Bladder microvascular endothelial cell (primary cell): ENCODE measurements at places on chromosomes 6 and 20. TPM values are rescaled to one million over a fixed set of nuclear protein-coding genes. Genes with fewer than 3 reads are reported as not detected.

Gene LCA5
- 3.3 and 3.6 TPM in 2 replicates for total RNA-seq

Gene PPP1R14C
- not detected in 2 replicates for total RNA-seq

Gene NR2E1
- not detected in 2 replicates for total RNA-seq

Gene NHLRC1
- 1.1 and 1.2 TPM in 2 replicates for total RNA-seq

Gene PAK5
- not detected in 2 replicates for total RNA-seq
